ENCODE measurements at places on chromosomes 7 and 10.

- no peak for DNase-seq
These were observed 17.2 kb downstream of the TCF7L2 start for GRCh38 chr10:112967200-112967599.

DNA sequence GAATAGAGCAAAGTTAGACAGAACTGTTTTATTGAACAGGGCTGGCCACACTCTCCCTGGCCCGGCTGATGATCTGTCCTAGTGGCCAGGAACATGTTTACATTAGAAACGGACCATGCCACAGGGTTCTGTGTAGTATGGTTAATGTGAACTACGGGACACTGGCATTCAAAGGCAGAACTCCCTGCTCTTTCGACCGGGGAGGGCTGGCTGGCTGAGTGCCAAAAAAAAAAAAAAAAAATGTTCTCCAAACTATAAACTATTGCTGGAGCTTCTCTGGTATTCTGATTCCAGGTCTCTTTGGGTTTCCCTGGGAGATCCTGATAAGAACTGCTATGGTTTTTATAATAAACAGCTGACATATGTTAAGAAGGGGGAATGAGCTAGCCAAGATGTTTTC is 1262.6 kb upstream of the SORCS1 start:
- no peak for DNase-seq

DNA sequence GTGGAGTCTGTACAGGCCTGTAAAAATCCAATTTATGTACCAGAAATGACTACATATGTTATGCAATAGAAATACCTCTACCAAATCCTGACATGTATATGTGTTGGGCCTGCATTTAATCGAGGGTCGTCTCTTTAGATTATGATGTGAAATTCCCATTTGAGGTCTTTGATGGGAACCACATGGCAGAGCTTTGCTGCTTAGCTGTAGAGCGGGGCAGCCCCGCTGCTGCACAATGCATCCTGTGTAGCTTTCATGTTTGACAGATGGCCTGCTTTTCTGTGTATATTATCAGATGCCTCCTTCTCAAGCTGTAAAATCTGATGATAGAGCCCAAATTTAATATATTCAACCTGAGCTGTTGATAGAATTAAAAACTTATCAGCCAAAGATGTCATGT is 65.8 kb downstream of the RAB18 start:
- DNase-seq = no peak

DNA sequence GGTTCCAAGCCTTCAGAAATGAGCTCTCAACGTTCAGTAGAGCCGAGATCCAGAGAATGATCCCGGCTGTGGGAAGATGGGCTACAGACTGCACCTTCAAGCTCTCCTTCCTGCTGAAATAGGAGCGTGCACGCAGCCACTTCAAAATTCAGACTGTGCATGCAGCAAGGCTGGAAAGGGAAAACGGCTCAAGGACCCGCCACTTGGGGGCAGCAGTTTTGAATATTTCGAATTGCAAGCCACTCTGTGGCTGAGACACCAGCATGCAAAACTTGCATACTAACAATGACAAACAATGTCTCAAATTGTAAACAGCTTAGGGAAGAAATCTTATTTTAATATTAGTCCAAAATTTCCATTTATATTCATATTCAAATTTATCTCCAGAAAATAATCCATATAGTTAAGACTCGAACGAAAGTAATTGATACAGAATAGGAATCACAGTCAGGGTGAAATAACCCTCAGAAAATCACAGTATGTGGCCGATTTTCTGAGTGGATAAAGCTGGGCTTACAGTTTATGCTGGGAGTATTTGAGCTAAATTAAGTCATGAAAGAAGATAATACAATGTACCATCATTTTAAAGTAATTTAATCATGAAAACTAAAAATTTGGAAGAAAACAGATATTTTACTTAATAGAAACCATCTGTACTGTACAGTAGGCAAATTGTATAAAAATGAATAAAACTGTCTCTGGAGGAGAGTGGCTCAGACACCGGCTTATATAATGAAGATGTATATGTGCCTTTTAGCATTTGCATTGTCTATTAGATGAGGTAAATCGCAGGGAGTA is 137.9 kb upstream of the MKI67 start:
- DNase-seq = no peak

All from activated naive CD4-positive, alpha-beta T cell (primary cell).